Transverse colon (tissue), 4 donors: ENCODE measurements at places on chromosomes 4 and X. TPM values are rescaled to one million over a fixed set of nuclear protein-coding genes. Genes with fewer than 3 reads are reported as not detected.

GRCh38 chr4:115117651-115118050 is 4.2 kb upstream of the NDST4 start:
- no peak for DNase-seq
- no peak overlapping the region for H3K4me3 ChIP-seq
- no peak overlapping the region for H3K27ac ChIP-seq
- no peaks in the 10 kb centered on the region for H3K27me3 ChIP-seq
- no peaks in the 10 kb centered on the region for H3K36me3 ChIP-seq

Gene RIBC1
- total RNA-seq: not detected

- H3K27ac ChIP-seq: no peak overlapping the region
- no peaks in the 10 kb centered on the region for H3K27me3 ChIP-seq
- DNase-seq: no peak
- H3K36me3 ChIP-seq: no peaks in the 10 kb centered on the region
Measured at GRCh38 chr4:20995610-20996009, 295.4 kb downstream of the PACRGL start.

Gene MXRA5
- total RNA-seq: 1.4 TPM

DNA sequence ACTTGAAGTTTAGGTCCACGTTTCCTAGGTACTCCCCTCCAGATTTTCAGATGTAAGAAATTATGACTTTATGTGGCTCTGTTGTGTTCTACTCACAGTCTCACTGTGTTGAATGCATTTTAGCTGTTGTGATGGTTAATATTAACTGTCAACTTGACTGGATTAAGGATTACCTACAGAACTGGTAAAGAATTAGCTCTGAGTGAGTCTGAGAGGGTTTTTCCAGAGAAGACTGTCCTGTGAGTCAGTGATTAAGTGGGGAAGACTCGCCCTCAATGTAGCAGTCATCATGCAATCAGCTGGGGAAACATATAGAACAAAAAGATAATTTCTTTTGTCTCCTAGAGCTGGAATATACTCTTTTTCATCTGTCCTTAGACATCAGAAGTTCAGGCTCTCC is 493.4 kb downstream of the ACTRT1 start:
- H3K4me3 ChIP-seq: no peak overlapping the region
- no peak overlapping the region for H3K27ac ChIP-seq
- H3K36me3 ChIP-seq: no peaks in the 10 kb centered on the region
- H3K27me3 ChIP-seq: no peaks in the 10 kb centered on the region

Gene BMX
- total RNA-seq: 4.8 TPM

Gene GAGE1
- total RNA-seq: not detected

Gene AP1S2
- total RNA-seq: 27.6 TPM

DNA sequence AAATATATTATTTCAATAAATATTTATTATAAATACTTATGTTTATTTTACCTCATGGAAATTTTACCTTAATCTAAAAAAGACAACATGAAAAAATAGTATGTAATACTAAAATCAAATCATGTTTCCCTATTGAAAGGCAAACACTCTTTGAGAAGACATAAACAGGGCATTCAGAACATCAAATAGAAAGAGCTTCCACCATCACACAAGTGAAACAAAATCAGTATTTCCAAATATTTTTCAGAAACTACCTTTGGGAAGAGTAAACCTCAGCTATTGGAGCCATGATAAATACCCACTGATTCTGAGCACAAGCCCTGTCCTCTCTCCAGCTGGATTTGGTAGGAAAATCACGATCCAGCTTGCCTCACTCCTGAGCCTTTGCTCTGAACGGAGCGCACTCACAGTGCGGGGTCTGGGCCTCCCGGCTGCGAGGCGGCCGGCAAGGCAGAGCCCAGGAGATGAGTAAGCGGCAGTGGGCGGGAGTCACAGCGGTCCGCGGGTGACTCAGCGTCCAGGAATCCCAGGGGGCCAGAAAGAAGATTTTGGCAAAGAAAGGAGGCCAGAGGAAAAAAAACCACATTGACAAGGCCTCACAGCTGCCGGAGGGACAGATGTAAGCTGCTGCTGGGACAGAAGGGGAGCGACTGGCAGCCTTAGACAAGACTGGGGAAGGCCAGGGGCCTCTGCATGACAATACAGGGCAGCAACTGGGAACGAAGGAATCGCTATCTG is 14.7 kb upstream of the ANXA5 start:
- H3K4me3 ChIP-seq: peak overlapping the region; percentile 4
- no peaks in the 10 kb centered on the region for H3K36me3 ChIP-seq
- peak; percentile 73 for DNase-seq
- H3K27ac ChIP-seq: peak overlapping the region; percentile 80
- no peaks in the 10 kb centered on the region for H3K4me1 ChIP-seq
- no peaks in the 10 kb centered on the region for H3K27me3 ChIP-seq

DNA sequence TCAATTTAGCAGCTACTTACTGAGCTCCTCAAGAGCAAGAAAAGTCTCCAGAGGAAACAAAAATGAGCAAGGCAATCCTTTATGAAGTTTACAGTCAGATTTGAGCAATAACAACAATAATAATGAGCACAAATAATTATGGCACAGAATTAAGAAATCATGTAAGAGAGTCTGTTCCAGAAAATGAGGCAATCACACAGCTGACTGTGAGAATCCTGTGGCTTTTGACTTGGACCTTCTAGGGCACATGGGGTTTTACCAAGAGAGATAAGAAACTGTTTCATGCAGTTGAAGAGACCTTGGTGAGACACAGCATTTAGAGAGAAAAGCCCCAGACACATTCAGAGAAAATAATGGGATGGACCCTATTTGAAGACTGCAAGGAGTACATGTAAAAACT is 362.6 kb upstream of the MAGEB2 start:
- H3K36me3 ChIP-seq: no peaks in the 10 kb centered on the region
- no peak for DNase-seq
- no peak overlapping the region for H3K4me3 ChIP-seq
- H3K27ac ChIP-seq: no peak overlapping the region
- H3K4me1 ChIP-seq: no peaks in the 10 kb centered on the region

DNA sequence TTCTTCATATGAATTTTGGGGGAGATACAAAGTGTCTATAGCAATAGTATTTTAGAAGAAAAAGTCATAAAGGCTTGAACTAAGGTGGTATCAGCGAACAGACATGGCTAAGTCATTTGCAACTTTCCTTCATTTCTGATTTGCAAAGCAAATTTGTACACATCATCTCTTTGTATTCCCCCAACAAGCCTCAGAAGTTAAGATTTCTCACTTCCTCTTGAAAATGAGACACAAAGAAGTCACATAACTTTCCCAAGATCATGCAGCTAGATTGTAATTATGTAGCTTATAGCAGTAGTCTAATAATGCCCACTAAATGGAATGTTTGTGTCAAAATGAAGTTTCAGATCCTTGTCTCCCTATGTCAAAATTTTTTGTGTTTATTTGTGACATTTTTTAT is 709.8 kb upstream of the HS3ST1 start:
- DNase-seq: no peak
- H3K4me1 ChIP-seq: no peaks in the 10 kb centered on the region
- no peak overlapping the region for H3K4me3 ChIP-seq
- H3K27me3 ChIP-seq: no peaks in the 10 kb centered on the region
- no peak overlapping the region for H3K27ac ChIP-seq
